ENCODE measurements at places on chromosomes 7 and 10.

DNA sequence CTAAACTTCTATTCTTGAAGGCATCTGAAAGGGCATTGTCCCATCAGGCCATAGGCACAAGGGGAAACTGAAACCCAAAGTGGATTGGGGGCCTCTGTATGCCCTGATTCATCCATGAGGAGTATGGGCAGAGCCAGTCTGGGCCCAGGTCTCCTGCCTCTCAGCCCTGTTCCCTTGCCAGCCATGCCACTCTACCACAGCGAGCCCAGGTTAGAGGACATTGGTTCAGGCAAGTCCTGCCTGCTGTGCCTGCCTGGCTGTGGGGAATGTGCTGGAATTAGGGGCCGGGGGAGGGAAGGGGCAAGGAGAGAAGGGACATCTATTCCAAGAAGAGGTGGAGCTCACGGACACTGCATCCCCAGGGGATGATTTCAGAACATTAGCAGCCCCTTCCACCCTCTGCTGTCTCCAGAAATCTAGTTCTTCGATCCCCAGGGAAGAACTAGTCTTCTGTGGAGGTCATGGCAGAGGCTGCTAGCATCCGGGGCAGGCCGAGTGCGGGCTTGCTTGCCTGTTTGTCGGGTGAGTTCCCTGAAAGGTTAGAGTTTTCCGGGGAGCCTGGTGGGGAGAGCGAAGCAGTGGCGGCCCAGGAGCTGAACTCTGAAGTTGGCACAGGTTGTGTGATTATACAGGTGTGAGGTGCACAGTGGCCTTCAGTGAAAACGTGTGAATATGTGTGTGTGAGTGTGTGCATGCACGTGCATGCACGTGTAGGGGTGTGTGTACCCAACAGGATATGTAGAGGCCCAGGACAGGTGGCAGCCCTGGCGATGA, 37.8 kb downstream of the TBATA start:
- no peak for DNase-seq

DNA sequence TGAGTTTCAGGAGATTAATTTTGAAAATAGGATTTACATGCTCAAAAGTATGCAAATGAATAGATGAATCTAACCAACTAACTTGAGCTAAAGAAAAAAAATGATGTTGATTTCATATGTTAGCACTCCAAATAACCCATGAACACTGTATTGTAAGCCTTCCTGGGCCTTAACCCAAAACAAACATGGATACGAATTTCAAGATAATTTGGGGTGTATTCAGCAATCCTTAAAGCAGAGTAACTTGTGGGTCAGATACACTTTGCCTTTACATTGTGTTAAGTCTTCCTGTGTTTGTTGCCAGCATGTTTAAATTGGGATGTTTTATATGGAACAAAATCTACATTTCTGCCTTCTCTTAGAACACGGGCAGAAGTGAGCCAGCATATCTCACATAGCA, 124.2 kb upstream of the WDR11 start:
- DNase-seq = no peak

GRCh38 chr7:50292165-50292757, 12.3 kb upstream of the IKZF1 start:
- no peak for DNase-seq

GRCh38 chr10:70761031-70761601, 24.1 kb downstream of the TBATA start:
- no peak for DNase-seq

DNA sequence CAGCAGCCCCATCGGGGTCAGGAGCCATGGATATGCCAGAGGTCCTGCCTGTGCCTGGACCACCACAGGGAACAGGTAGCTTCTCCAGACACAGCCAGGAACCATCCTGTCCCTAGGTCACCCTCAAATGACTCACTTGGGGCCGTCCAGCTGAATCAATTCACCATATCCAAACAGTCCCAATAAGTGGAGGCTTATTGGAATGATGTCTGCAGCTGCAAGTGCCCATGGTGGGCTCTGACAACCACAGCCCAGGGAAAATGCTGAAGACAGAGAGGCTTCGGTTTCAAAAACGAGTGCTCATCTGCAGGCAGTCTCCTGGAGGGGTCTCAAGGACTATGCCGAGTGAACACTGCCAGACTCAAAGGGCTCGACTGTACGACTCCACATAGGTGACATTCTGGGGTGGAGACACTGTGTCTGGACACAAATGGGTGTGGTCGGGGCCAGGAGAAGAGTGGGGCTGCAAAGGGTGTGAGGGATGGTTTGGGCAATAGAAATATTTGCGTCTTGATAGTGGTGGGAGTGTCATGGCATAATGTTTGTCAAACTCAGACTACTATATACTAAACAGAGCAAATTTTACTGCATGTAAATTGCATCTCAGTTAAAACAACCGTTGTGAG, 204.8 kb downstream of the TNS3 start:
- DNase-seq = no peak

DNA sequence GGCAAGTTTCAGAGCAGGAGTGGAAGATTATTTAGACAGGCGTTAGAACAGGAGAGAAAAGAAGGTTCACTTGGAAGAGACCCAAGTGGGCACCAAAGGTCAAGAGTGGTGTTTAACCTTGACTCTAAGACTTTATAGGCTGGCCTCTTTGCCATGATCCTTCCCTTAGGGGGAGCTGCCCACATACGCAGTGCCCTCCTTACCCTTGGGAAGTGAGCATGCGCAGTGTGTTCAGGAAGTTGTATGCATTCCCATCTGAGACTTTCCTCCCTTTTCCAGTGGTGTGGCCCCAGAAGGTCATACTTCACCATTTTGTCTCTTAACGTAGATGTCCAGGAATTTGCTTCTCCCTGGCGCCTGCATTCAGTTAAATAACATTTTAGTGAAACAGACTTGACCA, 95.8 kb downstream of the CXCL12 start:
- DNase-seq = no peak

DNA sequence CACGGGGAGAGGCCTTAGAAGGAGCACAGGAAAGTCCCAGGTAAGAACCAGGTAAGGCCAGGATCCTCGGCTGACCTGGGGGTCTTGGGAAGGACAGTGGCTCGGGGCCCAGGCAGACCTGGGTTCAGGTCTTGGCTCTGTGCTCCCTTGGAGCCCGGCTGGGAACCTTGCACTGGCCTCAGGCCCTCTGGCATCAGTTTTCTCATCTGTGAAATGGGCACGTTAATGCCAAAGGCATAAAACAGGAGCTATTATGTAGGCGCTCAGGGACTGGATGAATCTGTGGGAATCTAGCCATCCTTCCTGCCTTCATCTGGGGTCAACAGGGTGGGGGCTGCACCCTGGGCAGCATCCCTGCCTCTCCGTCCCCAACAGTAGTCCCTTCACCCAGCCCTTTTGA, 8.3 kb upstream of the SLC29A4 start:
- no peak for DNase-seq

- no peak for DNase-seq
Observed at GRCh38 chr7:72003236-72003635, 408.9 kb downstream of the CALN1 start.

- DNase-seq = no peak
Observed at GRCh38 chr7:156604311-156604710, 36.3 kb upstream of the RNF32 start.

GRCh38 chr10:119359025-119359424, 151.7 kb downstream of the GRK5 start:
- DNase-seq = no peak

DNA sequence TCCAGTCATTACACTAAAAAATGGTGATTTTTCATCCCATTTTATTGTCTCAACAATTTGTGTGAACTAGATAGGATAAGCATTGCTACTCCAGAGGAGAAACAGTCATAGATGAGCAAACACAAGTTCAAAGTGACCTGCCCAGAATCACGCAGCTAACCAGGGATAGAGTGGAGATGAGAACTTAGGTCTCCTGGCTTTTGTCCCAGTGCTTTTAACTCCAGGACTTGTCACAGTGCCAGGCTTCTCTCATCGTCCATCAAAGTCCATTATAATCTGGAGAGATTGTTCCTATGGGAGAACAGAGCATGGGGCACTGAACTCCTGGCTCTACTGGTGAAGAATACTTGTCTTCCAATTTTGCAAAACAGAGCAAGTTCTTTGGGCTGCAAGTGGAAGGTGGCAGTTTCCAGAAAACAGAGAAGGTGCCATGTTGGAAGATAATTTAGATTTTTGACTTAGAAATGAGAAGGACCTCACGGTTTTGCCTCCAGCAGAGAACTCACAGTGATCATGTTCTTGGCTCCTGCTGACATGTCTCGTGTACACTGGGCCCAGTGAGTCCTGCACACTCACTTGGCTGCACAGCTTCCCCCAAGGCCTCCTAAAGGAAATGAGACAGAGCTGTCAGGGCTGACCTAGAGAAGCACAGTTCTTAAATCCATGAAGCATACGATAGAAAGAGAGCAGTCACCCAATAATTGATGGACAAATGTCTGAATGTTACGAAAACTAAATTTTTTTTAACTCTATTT, 322.9 kb upstream of the NRP1 start:
- no peak for DNase-seq

GRCh38 chr7:73769481-73770001, 529 bp downstream of the CLDN3 start:
- DNase-seq = no peak

DNA sequence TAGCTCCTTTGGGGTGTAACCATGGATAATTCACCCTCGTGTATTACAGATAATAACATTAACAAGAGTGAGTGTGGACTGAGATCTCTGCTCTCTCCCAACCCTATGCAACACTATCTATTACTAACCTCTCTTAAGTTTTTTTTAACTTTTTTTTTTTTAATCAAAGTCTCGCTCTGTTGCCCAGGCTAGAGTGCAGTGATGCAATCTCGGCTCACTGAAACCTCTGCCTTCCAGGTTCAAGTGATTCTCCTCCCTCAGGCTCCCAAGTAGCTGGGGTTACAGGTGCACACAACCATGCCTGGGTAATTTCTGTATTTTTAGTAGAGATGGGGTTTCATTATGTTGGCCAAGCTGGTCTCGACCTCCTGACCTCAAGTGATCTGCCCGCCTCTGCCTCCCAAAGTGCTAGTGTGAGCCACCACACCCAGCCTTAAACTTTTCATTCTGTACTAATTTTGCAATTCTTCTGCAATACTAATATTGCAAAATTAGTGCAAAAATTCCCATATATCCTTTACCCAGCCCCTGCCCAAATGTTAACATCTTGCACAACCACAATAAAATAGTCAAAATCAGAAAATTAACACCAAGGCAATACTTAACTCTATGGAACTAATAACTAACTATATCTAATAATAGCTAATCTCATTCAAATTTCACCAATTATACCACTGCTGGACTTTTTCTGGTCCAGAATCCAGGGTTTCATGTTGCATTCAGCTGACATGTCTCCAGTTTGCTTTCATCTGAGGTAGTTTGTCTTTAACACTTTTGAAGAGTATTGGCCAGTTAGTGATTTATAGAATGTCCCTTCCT, 66.5 kb upstream of the TCF7L2 start:
- DNase-seq = no peak

Data from cortex of kidney (tissue), 1 donor.